Left ventricle myocardium superior (tissue), 1 donor: ENCODE measurements at places on chromosomes 16 and 17. TPM values are rescaled to one million over a fixed set of nuclear protein-coding genes. Genes with fewer than 3 reads are reported as not detected.

The C17orf113 gene
- 0.52 TPM for total RNA-seq

The CAMKK1 gene
- total RNA-seq: 3.4 TPM

The HOXB9 gene
- total RNA-seq: not detected

The GJD3 gene
- total RNA-seq: 1.2 TPM

The CRHR1 gene
- total RNA-seq: not detected

The MMP25 gene
- 2.8 TPM for total RNA-seq

The PMFBP1 gene
- not detected for total RNA-seq

The WFDC1 gene
- 2.0 TPM for total RNA-seq

The SRCIN1 gene
- total RNA-seq: 1.4 TPM

The RNU2-1 gene
- 5,074 TPM for total RNA-seq

The MYO15A gene
- 0.45 TPM for total RNA-seq

The HSPB9 gene
- total RNA-seq: 0.12 TPM
